ENCODE measurements at places on chromosomes 12 and 14.

DNA sequence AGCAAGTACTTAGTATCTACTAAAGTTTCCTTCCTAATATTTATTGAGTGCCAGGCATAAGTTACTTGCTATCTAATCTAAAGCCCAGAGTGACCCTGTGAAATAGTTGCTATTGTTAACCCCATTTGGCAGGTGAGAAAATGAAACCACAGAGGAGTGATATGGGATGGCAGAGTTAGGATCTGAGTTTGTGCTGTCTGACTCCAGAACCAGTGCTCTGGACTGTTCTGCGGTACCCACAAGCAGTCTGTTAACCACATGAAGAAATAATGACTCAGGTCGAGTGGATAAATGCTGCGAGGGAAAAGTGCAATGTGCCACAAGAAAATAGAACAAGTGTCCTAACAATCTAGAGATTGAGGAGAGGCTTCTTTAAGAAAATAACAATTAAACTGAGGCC lies 60.7 kb upstream of the GZMB start:
- no peak for DNase-seq

DNA sequence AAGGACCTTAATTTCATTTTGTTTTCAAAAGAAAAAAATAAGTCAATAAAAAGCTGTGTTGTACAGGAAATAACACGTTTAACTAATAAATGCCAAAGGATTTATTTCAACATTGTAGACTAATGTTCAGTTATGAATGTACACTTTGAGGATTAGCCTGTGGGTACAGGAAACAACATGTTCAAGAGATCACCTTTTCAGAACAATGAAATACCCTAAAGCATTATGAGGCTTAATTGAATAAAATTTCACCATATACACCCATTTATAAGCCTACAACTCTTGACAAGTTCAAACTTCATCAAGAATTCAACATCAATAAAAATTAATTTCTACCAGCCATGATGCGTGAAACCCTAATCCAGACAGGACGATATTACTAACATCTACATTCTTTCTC lies 56.6 kb upstream of the SLC6A15 start:
- no peak for DNase-seq

- DNase-seq = no peak
Observed at GRCh38 chr12:70560671-70561070, 76.6 kb downstream of the PTPRB start.

GRCh38 chr12:2642176-2642892 lies 152.4 kb upstream of the FKBP4 start:
- no peak for DNase-seq

GRCh38 chr12:29545102-29545467 lies 47.6 kb upstream of the OVCH1 start:
- DNase-seq = no peak

GRCh38 chr12:28189784-28190320 lies 404 bp upstream of the CCDC91 start:
- no peak for DNase-seq

- no peak for DNase-seq
Observed at GRCh38 chr14:99430491-99430890, 50.2 kb downstream of the SETD3 start.

DNA sequence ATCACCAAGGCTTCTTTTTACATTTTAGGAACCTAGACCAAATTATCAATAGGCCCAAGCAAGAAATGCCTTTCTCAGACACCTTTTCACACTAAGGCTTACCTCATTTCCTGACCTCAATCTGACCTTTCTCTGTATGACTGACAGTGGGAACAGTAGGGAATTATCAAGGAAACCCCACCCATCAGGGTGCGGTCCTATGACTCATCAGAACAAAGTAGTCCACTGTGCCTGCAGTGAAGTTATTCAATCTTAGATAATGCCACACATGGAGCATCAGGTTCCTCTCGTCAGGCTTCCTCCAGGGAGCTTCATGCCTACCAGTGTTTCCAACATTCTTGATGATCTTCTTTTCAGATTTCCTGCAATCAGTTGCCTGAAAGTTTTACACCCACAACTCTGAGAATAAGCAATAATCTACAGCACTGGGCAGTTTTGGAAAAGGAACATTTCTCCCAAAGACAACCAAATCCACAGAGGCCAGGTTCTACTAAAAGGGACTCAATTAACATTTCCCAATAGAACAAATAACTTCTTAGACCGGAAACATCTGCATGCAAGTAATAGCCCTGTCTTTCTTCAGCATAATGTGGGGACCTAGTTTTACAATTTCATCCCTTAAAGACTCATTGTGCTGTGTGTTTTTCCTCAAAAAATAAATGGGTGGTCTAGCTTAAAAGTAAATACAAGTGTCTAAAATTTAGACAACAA lies 35.9 kb upstream of the TMTC2 start:
- no peak for DNase-seq

GRCh38 chr12:5623411-5623810 lies 191.5 kb downstream of the NTF3 start:
- no peak for DNase-seq

- DNase-seq = no peak
Observed at GRCh38 chr12:101698800-101699347, 1.4 kb downstream of the CHPT1 start.

DNA sequence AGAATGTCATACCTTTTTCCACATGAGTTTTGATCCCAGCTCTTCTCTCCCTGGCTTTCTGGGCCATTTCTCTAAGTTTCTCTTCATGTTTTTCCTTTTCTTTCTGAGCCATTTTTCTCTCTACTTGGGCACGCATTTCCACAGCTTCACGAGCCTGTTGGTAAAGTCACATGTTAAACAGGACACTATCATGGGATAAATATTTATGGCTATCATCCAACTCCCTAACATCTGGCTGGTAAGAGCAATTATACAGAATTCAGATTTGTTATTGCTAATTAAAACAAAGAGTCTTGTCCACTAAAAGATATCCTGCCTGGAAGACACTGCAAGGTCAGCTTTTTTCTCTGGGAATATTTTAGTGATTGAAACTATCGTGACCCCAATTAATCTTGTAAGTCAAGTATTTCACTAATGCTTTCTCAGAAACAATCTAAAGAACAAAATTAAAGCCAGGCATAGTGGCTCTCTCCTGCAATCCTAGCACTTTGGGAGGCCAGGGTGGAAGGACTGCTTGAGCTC lies 23.1 kb downstream of the SLIRP start:
- DNase-seq = no peak

DNA sequence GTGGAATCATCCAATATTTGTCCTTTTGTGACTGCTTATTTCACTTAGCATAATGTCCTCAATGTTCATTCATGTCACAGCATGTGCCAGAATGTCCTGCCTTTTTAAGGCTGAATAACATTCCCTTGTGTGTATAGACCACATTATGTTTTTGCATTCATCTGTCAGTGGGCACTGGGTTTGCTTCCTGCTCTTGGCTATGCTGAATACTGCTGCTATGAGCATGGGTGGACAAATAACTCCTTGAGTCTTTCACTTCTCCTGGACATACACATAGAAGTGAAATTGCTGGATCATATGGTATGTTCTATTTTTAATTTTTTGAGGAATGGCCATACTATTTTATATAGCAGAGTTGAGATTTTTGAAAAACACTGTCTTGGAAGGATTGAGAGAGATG lies 46.9 kb downstream of the GPR68 start:
- DNase-seq = no peak

Data from hippocampal formation (tissue), 2 donors.